ENCODE measurements at places on chromosomes 2 and 18.

DNA sequence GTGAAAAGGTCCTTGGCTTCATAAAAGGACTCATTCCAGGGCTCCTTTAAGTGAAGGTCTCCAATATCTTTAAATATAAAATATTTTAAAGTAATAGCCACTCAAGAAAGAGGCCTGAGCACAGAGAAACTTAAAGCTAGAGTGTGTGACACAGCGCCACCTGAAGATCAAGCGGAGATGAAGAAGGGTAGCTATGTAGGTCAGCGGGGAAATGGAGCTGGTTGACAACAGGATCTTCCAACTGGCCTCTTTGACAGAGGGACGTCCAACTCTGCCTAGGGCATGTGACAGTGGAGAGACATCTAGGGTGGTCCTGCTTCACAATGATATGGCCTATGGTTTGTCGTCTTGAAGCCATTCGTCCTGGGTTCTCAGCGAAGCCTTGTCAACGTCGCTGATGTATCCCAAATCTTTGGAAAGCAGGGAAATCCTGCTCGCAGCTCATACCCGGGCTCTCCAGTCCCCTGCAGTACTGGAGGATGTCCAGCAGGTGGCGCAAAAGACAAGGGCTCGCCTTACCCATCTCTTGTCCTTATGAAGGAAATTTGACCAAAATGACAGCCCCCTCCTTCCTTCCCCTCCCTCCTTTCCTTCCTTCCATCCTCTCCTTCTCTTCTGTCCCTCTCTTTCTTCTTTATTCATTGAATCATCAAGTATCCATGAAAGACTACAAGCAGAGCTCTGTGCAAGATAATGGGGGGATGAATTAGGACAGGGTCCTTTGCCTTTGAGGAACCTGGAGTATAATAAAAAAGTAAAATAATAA is 59.6 kb downstream of the LONRF2 start:
- DNase-seq: peak; percentile 25

GRCh38 chr2:99198103-99198841 is 17.3 kb downstream of the MRPL30 start:
- DNase-seq: no peak

DNA sequence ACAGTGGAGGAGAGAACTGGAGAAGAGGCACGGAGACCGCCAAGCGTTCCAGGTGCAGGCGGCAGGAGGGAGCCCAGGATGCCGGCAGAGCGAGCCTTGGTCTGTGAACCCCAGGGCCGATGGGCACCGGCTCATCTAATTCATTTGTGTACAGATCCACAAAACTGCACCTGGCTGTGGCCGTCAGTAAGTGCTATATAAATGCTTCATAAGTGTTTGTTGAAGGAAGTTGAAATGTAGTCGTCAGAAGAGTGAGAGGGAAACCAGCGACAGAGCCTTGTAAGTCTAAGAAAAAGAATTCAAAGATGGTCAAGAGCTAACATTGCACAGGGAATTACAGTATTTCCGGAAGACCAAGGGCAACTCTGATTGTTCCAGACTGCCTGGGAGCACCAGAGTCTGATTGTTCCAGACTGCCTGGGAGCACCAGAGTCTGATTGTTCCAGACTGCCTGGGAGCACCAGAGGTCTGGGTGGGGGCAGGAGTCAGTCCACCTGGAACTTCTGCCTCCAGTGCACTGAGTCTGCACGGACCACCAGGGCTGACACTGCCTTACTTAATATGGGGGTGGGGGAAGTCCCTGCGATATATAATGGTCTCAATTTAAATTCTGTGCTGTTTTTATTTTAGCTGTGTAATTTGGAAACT is 112.3 kb downstream of the BCL2 start:
- DNase-seq: no peak

- no peak for DNase-seq
These were observed 126.0 kb downstream of the EPHA4 start for GRCh38 chr2:221446140-221446539.

DNA sequence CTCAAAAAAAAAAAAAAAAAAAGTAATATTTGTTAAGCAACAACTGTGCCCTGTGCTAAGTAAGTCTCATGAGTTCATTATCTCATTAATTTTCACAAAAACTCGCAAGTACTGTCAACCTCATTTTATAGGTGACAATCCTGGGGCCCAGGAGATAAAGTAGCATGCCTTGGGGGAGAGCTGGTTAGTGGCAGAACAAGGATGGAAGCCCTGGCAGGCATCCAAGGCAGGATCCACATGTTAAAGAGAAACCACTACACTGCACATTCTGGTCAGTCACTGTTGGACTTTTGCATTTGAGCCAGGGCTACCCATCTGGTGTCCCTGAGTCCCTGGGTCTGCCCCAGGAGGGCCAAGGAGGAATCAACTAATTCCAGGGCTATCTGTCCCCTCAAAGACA is 54.6 kb downstream of the ZFP36L2 start:
- DNase-seq: no peak

DNA sequence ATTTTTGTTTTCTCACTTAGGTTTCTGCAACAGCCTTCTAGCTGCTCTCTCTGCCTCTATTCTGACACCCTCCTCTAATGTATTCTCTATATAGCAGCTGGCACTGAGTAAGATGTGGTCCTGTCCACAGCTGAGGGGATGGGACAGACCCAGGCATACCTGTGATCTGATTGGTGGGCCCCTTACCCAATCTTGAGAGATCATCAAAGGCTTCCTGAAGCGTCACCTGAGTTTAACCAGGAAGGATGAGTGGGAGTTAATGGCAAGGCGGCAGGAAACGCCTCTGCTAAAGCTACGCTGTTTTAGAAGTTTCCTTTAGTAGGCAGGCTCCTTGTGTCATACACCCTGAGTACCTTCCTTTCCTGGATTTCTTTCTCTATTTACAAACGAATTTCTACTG is 5.7 kb upstream of the TET3 start:
- peak; percentile 59 for DNase-seq

DNA sequence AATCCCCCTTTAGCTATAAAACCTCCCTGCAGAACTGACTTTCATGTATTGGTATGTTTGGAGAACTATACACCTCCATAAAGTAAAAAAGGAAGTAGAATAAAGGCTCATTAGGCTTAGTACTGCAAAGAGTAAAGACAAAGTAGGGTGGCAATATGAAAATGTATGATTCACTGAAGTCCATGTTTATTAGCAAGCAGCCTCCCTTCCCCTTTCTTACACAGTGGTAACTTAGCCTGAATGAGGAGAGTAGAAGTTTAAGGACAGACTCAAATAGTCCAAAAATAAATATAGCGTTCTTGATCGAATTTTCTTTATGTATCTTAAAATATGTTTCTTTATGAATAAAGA is 1.5 kb downstream of the ZNF804A start:
- no peak for DNase-seq

DNA sequence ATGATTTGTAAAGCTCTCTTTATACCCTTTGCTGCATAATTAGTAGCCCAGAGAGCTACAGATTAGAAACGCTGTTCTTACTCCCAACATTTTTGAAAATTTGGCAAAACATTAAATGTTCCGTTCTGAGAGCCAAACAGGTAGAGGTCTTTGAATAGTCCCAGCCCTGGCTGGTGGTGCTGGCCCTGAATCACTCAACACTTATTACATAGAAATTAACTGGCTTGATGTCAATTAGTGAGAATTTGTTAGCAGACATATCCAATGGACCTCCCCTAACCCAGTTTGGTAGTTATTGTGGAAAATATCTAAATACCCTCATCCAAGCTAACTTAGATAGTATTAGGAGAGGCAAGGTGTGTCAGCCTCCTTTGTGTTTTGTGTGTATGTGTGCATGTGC is 440.7 kb downstream of the MTX2 start:
- no peak for DNase-seq

DNA sequence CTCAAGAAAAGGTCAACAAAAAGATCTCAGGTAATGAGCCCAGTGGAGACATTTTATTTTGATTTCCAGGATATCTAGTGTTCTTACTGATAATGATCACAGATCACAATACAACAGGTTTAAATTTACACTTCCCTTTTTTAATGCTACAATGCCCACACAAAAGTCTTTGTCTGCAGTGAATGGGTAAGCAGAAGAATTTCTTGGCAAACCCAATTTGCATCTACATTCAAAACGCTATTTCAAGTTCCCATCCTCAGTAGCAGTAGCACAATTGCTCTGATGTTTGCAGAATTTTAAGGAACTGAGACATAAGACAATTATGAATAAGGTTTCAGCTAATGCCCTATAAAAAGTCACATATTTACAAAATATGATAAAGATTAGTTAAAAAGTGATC is 929.4 kb upstream of the PIK3C3 start:
- no peak for DNase-seq

DNA sequence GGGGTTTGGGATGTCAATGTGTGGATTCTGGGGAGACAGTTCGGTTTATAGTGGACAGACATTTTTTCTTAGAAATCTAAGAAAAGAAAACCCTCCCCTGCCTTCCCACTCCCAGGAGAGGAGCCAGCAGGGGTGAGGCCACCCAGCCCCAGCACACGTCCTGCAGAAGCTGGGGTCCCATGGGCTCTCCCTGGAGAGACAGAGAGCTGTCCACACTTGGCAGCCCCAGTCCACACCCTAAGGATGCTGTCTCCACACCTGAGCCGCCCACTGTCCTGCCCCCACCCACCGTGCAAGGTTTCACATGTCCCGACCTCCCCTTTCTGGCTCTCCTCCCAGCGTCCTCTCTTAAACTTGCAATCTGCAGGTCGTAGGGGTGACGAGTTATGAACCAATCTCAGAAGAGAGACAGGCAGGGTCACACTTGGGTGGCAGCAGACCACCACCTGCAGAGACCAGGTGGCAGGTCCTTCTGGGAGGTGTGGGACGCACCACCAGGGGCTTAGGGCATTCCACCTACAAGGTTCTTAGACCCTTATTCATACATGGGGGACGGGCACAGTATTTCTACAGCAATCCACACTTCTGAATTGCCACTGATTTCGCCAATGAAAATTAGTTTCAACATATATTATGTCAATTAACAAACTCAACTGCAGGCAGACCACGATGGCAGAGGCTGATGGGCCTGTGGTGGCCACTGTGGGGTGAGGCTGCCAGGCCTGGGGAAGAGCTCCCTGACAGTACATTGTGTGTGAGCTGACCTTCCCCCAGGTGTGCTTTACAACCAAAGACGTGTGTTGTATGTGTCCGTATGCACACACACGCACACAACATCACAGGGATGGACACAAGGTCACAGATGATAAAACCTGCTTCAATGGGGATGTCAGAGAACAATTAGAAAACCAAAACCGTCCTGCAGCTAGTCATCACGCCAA is 158.5 kb downstream of the TPO start:
- DNase-seq: no peak

DNA sequence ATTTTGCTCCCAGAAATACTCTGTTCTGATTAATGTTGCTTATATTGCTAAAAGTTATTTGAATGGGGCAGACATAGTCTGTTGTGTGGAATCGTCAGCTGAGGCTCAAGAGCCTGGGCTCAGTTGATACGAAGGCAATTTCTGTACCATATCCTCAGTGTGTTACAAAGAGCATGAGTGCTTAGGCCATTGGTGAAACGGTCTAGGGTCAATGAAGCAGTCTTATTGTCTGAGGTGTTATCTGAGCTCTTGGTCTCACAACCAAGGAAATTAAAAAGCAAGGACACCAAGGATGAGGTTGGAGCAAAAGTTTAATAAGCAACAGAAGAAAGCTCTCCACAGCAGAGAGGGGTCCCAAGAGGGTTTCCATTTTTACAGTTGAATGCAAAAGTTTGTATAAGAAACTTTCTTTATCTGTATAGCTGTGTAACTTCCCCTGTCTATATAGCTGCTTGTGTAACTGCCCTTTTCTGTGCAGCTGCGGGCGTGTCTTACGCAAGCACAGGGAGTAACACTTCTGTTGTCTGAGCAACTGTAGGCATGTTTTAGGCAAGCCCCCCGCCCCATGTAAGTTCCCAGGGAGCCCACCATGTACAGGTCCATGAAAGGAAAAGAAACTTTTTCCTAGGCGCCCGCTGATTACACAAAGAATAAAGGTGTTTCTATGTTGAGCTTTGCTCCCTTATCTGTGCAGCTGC is 40.6 kb upstream of the DSC1 start:
- DNase-seq: no peak

GRCh38 chr2:136077107-136077506 is 40.8 kb downstream of the CXCR4 start:
- DNase-seq: no peak

DNA sequence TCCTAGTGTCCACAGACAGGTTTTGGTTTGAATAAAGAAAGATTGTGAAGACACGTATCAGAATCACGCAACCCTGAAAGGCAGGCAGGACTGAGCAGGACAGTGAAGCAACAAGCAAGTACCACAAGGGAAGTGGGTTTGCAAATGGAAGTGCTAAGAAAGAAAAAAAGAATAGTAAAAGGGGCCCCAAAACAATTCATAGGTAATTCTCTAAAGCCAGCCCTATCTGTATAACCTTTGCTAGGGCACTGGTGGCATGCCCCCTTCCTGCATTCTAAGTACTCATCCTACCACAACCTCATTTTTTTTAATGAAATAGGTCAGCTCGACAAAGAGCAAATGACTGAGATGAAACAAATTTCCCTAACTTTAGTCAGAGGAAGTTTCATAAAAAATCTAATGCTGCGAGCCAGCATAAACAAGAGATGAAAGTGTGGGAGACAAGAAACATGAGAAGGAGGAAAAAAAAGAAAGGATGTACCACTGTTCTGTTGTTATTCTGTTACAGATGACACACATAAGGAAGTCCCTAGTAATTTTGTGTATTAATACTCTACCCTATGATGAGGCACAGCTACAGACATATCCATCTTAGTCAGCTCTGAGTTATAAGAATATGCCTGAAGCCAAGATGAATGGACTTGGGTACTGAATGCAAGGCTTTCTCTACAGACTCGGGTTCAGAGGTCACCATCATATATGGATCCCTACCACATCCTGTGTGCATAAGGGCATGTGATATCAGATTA is 32.2 kb downstream of the IKZF2 start:
- DNase-seq: peak; percentile 6

GRCh38 chr18:10011061-10011460 is 97.2 kb downstream of the VAPA start:
- no peak for DNase-seq

GRCh38 chr2:70113359-70114070 is 26.2 kb downstream of the PCBP1 start:
- no peak for DNase-seq

DNA sequence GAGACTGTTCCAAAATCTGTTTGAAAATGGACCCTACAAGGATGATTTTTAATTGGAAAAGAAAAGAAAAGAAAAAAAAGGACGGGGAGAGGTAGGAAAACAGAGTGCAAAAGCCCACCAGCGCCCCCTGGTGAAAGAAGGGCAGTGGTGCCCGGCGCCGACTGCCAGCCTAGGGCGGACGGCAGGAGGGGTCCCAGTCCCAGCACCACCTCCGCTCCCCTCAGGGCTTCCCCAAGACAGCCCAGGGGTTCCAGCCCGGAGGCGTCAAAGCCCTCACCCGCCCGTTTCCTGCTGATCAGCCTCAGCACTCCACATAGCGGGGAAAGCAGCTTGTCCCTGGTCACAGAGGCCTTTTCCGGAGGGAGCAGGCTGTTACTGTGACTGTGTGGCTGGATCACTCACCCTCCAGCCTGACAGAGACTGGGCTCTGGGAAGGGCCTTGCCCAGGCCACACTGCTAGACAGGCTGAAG is 213.9 kb downstream of the TFCP2L1 start:
- no peak for DNase-seq

GRCh38 chr2:234258562-234259141 is 208.2 kb downstream of the SPP2 start:
- DNase-seq: no peak
